ENCODE measurements at places on chromosomes 11 and 22.

DNA sequence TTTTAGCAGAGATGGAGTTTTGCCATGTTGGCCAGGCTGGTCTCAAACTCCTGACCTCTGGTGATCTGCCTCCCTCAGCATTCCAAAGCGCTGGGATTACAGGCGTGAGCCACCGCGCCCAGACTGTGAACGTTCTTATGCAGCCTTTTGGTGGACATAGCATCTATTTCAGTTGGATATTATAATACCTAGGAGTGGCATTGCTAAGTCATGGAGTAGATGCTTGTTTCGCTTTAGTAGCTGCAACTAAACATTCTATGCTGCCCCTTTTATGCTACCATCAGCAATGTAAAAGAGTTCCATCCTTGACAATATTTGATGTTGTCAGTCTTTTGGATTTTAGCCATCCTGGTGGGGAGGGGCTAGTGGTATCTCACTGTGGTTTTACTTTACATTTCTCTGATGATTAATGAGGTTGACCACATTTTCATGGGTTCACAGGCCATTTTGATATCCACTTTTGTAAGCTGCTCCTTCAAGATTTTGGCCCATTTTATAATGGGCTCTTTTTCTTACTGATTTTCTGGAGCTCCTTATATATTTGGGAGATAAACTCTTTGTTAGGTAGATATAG is 16.5 kb upstream of the APOBEC3A start:
- DNase-seq: no peak

DNA sequence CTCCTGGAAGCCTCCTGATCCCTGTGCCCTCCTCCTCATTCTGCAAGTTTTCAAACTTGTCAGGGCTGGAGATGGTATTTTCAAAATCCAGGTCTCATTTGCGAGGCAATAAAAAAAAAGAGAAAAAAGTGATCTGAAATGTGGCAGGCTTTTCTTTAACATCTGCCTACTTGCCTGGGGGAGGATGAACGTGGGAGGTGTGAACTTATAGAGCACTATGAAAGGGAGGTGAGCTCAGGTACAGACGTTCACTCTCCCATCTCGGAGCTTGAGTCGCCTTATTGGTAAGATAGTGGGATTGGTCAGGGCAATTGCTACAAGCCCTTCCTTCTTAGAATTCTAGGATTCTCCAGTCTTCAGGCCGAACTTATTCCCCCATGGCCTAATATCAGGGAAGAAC is 104.8 kb upstream of the CADM1 start:
- DNase-seq: no peak

GRCh38 chr11:119797736-119798135 is 68.7 kb upstream of the NECTIN1 start:
- DNase-seq: no peak

DNA sequence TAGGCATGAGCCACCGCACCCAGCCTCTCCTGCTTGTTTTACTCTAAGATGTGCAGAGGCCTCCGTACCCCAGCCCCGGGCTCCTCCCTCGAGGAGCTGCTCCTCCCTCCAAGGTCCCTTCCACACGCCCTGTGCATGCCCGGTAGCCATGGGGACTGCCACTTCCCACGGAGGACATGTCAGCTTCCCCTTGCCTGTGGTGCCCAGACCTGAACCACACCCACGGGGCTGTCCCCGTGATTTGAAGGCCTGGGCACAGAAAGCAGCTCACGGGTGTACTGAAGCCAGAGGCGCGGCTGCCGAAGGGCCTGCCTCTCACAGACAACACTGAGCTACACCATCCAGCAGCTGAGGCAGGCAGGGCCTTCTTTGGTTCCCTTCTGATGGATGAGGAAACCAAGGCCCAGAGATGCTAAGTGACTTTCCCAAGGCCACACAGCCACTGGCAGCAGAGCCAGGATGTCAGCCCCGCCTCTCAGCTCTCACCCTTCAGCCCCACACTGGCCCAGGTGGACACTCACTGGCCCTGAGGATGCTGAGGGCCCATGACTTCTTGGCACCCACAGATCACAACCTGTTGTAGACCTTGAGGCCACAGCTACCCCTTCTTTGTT is 7.3 kb downstream of the INS start:
- DNase-seq: no peak

GRCh38 chr11:124748481-124749343 is 3.3 kb downstream of the VSIG2 start:
- DNase-seq: no peak

DNA sequence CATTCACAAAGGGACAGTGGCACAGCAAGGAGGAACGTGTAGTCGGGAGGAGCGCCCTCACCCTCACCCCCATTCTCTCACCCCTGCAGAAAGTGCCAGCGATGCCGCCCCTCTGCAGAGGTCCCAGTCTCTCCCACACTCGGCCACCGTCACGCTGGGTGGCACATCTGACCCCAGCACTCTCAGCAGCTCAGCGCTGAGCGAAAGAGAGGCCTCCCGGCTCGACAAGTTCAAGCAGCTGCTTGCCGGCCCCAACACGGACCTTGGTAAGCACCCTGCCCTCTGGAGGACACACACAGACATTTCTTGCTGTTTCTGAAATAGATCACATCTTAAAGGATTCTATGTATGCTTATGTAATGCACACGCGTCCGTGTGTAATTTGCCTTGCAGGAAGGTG is 34.9 kb downstream of the TBC1D22A start:
- no peak for DNase-seq

DNA sequence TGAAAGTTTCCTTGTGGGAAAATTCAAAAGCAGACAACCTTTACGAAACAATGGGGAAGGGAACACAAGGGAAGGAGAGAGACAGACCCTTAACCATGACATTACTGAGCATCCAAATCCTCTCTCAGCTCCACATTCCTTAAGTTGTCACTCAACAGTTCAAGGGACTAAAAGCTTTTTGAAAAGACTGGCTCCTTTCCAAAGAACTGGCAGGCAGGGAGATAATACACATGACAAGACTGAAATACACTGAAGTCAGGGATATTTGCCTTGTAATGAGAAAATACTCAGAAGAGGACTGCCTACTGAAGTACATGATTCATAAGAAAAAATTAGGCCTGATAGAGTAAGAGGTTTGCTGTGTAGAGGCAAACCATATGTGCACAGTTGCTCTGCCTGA is 69.1 kb downstream of the SMCO4 start:
- no peak for DNase-seq

DNA sequence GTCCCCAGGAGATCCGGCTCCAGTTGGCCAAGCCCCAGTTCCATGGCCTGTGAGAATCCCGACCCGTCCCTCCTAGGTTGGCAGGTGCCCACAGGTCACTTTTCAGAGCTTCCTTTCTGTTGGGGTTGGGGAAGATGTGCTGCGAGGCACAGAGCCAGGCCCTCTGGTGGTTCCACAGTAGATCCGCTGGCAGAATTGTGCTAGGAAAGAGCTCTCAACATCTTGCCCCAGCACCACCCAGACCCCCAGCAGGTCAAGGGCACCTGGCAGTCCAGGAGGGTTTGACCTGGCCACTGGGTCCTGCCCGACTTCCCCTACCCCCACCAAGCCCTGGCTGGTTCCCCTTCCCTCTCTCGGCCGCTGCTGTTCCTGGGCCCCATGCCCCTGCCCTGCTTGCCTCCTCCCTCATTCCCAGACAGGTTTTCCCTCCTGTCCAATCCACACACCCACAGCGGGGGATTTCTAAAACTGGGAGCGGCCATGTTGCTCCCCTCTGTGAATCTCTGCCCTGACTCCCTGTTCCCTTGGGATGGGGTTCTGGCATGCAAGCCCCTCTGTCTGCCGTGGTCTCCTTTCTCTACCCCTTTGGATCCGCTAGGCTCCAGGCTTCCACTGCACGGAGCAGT is 26.2 kb upstream of the GCAT start:
- no peak for DNase-seq

DNA sequence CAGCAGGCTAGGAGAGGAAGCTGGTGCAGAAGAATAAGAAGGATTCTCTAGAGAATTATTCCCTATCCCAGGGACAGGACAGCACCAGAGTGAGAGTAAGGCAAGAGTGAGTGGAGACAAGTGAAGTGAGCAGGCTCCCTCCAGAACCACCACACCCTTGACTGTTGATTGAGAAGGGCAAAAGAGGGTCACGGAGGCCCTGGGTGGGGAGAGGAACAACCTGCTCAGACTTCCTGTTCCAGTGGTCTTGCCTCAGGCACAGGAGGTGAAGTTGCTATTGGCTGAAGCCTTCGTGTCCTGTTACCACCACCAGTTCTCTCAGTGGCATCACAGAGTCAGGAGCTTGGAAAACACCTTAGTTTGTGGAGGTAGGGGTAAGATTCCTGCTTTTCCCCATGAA is 51.7 kb upstream of the CCDC89 start:
- no peak for DNase-seq

DNA sequence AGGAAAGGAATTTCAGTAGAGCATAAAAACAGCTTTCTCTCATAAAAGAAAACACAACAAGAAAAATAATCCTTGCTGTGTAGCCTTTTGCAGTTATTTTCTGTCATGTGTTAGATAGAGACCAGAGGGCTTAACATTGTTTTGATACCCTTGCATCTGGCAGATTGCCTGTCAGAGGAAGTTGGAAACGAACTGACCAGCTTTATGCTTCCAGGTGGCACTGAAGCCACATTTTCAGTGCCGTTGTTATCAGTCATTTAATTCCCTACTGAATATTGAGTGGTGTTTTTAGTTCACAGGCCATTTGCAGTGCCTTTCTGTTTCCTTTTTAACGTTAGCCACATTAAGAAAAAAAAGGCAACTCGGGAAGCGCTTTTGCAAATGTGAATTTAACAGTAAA is 21.5 kb upstream of the RAG2 start:
- DNase-seq: no peak

- peak; percentile 35 for DNase-seq
Measured at GRCh38 chr11:726278-727220, 20.5 kb downstream of the EPS8L2 start.

DNA sequence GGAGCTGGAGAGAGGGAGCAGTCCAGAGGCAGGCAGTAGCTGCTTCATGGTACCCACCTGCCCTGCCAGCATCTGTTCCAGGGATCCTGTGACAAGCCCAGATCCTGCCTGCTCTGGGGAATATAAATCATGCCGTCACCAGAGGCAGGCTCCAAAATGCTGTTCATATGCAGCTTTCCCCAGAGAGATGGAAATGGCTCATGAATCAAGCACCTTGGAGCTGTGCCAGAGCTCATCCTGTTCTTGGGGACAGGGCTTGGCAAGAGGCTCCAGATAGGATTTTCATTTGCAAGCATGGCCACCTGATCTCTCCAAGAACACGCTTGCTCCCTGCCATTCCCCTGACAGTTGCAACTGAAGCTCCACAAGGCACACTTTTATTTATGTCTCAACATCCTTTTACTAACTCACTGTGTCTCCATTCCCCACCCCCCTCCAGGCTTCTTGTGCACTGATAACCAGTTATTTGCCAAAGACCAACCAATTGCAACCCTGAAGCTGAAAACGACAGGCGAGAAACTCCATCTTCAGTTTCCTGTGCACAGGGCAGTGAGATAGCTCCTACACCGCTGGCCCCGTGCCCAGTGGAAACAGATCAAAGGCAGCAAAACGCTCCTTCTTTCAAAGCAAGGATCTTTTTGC is 115.8 kb upstream of the PITPNB start:
- no peak for DNase-seq

- DNase-seq: no peak
Measured at GRCh38 chr11:100719809-100720221, 32.7 kb downstream of the ARHGAP42 start.

DNA sequence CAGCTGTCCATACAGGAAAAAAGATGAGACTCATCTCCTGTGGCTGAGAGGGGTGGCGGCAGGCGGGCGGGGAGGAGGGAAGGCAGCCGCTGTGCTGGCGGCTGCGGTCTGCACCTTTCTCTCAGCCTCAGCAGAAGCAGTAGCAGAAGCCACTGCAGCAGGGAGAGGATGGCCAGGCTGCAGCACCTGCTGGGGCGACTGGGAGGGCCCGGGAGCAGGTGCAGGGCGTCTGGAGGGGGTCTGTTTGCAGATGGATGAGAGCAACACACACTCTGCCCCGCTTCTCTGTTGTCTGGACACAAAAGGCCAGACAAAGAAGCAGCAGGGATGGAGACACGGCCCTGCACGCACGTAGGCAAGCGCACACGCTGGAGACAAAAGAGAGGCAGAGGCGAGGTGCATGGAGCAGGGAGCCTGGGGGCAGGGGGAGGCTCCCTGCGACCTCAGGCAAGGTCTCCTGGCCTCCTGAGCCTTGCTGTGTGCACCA is 9.3 kb upstream of the MIAT start:
- no peak for DNase-seq

DNA sequence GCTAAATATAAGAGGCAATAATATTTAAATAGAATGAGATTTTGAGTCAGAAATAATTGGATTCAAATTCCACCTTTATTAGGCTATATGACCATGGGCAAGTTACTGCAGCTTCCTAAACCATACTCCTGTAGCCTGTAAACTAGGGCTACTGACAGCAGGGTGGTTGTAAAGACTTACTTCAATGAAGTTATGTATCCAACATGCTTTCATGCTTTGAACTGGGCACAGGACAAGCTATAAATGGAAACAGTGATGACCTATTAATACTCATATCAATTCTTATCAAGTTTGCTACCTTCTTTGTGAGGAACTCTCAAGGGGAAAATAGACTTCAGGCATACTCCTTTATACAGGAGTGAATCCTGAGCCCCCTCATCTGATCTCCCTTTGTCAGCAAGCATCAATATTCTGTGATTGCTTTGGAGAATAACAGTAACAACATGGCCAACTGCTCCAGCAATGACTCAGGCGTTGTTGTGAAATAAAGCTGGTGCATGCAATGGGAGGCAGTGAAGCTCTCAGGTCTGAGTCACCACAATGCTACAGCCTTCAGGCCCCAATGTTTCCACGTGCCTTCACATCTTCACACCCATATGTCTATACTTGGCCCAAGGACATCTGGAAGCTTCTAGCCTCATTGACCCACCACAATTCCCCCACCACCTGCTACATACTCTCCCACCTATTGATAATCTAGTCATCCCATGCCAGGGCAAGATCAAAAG is 102.5 kb downstream of the KCNA4 start:
- DNase-seq: no peak

GRCh38 chr11:86811637-86812321 is 11.4 kb downstream of the PRSS23 start:
- DNase-seq: no peak

All from stimulated activated CD8-positive, alpha-beta memory T cell treated with anti-CD3 and anti-CD28 coated beads, Interleukin-12 subunit alpha, Interleukin-12 subunit beta, amount 100 ng/mL, for 4 hours (primary cell).